ENCODE measurements at places on chromosomes 5 and 9.

- no peak for DNase-seq
Observed at GRCh38 chr9:137172901-137173795, 1.3 kb upstream of the TMEM210 start.

DNA sequence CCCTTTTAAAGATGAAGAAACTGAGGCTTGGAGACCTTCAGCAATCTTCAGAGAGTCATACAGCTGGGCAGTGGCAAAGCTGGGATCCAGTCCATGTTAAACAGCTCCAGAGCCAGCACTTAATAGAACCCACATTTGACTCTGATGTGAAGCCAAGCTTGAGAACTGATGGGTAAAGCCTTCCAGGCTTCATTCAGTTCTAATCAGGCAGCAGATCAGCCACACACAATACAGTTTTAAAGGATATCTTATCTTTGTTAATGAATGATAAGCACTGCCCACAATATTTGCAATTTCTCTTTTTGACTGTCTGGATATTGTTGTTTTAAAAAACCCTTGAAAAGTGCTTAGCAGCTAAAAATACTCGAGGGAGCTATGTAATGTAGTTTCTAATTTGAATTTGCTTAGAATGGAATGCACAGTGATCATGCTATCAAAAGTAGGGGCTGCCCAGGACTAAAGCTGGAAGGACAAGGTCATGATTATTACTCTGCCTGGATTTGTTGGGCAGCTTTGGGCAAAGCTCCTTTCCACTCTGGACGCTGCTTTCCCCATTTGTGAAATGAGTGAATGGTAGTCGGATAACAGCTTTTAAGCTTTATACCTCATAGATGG lies 31.3 kb upstream of the HTR4 start:
- DNase-seq: no peak

DNA sequence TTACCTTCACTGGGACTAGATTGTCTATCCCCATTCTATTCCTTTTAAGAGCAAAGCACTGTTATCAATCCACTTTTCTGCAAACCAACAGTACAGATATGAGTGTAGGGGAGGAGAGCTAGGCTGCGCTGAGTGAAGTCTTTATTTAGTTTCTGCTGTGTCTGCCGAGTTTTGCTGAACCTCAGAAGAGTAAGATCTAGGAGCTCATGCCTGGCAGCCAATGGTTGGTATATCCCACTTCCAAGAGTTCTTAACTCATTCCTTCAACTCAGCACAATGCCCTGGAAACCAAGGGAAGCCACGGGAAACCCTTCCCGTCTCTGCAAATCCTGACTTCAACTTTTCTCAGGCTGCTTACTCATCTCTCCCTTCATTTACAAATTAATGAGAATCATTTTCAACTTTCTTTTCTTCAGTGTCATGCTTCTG lies 58.0 kb upstream of the JAK2 start:
- no peak for DNase-seq

DNA sequence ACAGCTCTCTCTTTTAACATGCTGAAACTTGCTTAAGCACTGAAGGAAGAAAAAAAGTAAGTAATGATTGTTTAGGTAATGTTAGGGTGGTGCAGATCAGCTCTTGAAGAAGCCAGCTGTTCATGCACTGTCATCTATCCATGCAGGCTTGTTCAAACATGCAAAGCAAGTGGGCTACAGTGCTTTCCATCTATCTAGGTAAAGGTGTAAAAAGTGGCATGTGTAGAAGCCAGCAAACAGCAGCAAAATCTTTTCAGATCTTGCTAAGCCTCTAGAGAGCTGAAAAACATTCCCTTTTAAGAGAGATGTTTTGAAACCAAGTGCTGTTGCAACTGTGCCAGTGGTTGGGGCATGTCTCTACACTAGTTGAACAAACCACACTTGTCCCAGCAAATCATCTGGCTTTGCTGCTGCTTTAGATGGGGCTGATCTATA lies 214.4 kb downstream of the EFNA5 start:
- no peak for DNase-seq

DNA sequence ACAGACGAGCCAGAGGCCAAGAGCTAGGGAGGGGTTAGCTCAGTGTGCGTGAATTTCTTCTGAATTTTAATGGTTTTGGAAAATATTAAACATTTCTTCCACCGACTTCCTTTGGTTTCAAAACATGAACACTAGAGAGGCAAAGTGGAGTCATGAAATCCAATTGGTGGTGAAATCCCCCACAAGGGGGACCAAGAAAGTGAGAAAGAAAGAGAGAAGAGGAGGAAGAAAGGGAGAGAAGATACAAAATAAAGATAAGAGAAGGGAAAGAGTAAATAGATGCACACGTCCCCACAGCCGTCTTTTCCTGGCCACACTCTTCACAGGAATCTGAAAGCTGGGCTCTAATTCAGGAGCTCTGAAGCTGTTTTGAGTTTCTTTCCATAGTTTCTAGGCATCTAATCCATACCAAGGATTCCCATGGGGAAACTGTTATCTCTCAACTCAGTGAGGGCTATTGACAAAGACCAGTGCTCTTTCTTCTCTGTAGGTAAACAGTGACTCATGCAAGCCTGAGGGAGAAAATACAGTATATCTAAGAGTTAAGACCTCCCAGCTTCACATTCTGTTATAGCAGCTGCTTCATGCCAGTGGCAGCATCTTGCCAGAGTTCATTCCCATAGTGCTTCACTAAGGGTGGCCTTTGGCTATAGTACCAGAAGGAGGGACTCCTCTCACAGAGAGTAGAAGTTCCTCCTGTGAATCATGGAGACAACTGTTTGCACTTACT lies 115.8 kb upstream of the LIFR start:
- no peak for DNase-seq

DNA sequence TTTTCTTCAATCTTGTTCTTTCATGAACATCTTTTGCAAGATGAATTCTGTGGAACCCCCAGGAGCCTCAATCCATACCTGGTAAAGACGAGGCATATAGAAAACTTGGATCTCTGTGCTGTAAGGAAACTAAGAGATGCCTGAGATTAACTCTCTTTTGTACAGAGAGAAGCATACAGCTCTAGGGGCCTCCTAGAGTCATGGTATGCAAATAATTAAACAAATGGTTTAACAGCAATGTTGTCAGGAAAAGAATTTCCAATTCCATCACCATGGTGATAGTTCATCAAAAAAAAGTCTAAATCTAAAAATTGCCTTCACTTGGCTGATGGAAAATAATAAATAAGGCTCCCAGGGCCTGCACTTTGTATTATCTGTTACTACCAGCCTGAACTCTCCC lies 275.4 kb downstream of the SLIT3 start:
- no peak for DNase-seq

DNA sequence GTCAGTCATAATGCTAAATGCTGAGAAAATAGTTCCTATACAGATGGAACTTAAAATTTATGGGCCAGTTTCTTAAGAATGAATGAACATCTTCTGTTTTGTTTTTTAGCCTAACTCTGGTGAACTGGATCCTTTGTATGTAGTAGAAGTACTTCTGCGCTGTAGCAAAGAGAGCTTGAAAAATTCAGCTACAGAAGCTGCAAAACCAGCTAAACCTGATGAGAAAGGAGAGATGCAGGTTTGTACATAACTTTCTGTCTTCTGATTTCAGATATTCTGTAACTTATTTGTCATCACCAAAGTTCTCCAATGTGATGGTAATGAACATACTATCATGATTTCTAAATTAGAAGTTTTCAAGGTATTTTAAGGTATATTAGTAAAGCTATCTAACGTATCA lies 80.1 kb downstream of the MTREX start:
- DNase-seq: no peak

DNA sequence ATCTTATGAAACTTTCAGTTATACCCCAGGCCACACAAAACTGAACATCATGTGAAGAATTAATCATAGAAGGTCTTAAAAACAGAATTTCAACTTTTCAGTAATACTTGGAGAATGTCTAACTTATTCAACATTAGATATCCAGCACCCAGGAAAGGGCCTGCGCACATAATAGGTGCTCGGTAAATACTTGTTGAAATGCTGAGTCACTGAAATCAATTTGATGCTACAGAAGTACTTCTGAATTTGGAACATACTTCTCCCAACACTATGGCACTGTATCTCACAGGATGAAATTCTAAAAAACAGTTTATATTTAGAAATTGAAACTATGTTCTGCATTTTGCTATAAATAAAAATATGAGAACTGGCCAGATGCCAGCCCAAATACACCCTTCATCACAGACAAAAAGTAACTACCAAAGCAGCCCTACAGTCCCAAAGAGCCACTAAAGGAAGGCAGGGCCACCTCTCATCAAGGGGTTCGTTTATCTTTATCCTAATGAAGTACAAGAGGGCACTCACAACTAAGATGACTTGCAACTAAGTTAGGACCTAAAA lies 26.5 kb downstream of the MRPS27 start:
- DNase-seq: no peak

DNA sequence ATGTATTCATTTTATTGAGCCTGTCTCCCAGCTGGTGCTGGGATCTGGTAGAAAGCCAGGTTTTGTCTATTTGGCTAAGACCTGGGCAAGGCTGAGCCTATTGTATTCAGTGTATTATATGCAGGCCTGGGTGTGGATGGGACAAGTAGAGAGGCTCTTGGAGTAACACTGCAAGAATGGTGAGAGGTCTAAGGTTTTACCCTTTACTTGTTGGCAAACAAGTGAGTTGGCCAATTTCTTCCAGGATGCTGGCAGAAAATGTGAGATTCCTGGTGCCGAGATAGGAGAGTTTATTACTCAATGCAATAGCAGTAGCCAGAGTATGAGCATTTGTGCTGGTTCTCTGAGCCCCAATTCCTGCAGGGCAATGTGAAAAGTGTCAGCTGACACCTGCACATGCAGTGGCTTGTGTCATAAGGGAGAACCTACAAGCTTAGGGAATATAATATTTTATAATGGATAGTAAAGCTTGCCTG lies 141.7 kb upstream of the PRLR start:
- no peak for DNase-seq

DNA sequence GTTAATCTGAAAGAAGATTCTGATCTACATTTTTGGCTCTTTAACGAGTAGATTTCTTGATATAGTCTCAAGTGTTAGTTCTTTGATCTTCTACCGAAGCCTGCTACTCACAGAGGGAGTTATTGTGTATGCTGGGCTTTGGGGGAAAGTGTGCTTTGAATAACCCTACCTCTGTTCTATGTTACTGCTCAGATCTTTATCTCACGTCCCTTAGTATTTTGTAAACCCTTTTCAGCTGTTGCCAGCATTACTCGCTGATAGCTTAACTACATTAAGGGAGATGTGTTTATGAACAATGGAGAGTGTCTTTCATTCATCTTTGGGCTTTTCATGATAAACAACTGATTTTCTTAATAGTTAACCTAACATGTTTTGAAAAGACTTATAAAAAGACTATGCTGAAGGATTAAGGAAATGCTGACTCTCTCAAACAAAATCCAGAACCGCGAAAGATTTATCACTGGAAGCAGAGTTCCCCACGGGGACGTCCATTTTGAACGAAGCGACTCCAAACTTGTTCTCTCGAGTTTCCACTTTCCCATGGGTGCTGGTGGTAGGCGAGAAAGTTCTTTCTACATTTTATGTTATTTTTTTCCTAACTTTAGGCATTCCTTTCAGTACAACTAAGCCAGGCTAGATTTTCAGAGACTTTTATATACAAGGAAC lies 27.9 kb upstream of the ALDH1A1 start:
- no peak for DNase-seq
